ENCODE measurements at places on chromosomes 7 and 10. TPM values are rescaled to one million over a fixed set of nuclear protein-coding genes. Genes with fewer than 3 reads are reported as not detected.

TMEM236 gene
- total RNA-seq: 0.07 TPM

AGMO gene
- 0.93 TPM for total RNA-seq

ADGRA1 gene
- not detected for total RNA-seq

CCDC3 gene
- 16.6 TPM for total RNA-seq

SORCS3 gene
- total RNA-seq: not detected

CPN1 gene
- not detected for total RNA-seq

GRID2IP gene
- total RNA-seq: 0.21 TPM

AS3MT gene
- 2.1 TPM for total RNA-seq

CDC14C gene
- total RNA-seq: not detected

MLXIPL gene
- 0.09 TPM for total RNA-seq

RPEL1 gene
- not detected for total RNA-seq

DNAH11 gene
- 0.23 TPM for total RNA-seq

ANKRD7 gene
- total RNA-seq: not detected

ECD gene
- total RNA-seq: 20.9 TPM

DYNC1I1 gene
- total RNA-seq: 0.21 TPM

C10orf105 gene
- 0.14 TPM for total RNA-seq

STX1A gene
- 6.9 TPM for total RNA-seq

MGAM2 gene
- not detected for total RNA-seq
